ENCODE measurements at places on chromosomes 7 and 10.

DNA sequence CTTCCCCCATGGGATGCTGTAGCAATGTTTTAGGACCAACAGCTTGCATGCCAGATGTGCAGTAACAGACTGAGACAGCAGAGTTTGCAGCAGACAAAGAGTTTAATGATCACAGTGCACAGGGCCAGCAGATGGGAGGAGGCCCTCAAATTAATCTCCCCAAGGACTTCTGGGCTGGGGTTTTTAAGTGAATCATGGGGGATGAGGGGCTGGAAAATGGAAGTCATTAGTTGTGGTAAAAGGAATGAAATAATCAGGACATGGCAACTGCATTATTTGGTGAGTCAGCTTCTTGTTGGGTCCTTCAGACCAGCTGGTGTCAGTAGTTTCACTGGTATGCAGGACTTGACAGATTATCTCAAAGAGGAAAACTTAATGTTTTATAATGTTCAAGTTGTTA is 12.6 kb upstream of the NRBF2 start:
- no peak for DNase-seq

- DNase-seq, result no peak
Measured at GRCh38 chr7:151249034-151249731, 689 bp upstream of the SMARCD3 start.

GRCh38 chr10:10385831-10386230 is 631.8 kb upstream of the CELF2 start:
- no peak for DNase-seq

DNA sequence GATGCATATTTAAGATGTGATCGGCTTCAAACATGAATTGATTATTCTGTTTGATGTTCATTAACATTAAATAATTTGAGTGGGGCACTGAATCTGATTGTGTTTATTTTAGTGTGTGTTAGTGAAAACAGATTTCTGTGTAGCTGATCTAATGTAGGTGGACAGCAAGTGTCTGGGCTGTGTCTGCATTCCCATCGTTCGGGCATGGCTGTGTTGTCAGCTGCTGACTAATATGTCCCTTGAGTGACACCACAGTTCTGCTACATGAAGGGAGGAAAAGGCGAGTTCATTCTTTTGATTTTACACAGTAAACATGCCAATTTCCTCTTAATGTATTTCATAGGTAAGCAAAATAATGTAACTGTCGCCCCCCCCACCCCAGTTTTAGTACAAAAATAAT is 203.0 kb downstream of the CNTNAP2 start:
- DNase-seq, result no peak

DNA sequence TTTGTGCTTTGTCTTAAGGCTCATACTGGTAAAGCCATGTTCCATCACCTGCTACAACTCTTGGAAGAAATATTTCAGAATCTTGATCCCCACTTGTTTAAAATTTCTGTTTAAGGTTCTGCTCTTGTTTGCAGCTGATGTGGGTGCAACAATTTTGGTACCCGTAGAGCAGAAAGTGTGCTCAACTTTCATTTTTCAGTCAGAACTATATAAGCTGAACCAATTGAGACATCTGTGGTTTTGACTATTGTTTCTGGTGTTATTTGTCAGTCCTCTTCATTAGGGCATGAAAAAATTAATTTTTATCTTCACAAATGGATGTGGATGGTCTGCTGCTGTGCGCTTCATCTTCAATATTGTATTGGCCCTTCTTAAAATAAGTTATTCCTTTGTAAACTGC is 10.9 kb downstream of the MGAM start:
- no peak for DNase-seq

DNA sequence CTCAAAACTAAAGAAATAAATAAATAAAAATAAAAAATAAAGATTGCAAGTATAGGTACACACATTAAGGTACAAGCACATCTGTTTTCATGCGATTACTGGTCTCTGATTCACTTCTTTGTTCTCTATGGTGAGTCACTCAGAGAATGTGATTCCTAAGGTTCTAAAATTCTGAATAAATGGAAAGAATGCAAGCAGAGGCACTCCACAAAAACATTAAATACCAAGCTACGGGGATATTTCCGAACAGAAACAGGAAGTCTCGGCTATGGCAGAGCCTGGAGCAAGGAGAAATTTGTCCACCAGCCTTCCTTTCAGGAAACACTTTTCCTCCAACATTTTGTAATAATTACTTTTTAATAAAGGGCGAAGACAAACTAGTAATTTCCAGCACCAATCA is 1.4 kb downstream of the VOPP1 start:
- no peak for DNase-seq

GRCh38 chr10:7856678-7857077 is 38.4 kb downstream of the TAF3 start:
- DNase-seq, result no peak

- DNase-seq, result no peak
Measured at GRCh38 chr10:132660385-132660784, 122.8 kb downstream of the INPP5A start.

DNA sequence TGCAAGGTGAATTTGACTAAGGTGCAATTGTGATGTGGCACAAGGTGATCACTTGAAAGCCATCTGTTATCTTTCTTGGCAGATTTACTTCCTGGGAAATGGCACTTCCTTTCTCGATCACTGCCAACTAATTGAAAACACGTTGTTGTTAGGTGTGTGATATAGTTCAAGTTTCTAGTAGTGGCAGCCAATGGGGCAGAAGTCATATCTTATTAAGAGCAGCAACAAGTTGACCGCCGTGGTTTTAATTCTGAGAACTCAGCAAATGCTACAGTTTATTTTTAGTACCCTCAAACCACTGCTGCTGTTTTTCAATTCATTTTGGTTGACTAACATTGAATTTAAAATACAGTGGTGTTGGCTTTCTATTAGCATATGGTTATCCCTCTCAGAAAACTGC is 1.6 kb downstream of the CHN2 start:
- DNase-seq, result peak; percentile 22

- DNase-seq, result no peak
Measured at GRCh38 chr10:60578217-60578616, 188.5 kb upstream of the ANK3 start.

DNA sequence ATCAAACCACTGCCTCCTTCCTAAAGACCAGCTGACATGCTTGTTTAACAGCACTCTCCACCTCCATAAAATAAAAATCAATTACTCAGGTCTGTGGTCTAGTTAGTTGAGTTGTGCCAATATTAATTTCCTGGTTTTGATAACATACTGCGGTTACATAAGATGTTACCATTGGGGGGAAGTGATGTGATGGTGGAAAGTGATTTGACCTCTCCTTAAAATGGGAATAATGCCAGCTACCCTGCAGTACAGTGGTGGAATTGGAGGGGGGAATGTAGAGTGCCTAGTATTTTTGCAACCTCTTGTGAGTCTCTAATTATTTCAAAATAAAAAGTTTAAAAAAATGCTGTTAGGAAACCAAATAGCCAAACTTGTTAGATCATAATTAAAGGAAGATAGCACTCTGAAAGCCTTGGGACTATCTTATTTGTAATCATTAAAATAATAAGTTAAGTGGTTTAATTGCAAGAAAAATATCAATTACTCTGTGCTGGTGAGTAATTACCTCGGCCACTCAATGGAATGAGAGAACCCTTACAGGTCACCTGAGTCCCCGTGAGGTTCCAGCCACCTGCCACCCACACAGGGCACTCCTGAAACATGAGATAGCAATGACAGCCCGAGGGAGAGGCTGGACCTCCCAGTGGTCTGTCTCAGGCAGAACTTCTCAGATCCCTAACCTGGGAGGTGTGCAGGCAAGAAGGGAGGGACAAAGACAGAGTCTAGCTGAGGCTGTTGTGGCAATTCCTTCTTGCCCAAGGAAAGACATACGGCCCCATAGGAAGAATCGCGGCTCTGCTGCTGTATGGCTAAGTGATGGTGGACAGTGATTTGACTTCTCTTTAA is 94.1 kb downstream of the SH3PXD2A start:
- DNase-seq, result no peak

- no peak for DNase-seq
Measured at GRCh38 chr7:73983437-73984164, 44.4 kb upstream of the ELN start.

DNA sequence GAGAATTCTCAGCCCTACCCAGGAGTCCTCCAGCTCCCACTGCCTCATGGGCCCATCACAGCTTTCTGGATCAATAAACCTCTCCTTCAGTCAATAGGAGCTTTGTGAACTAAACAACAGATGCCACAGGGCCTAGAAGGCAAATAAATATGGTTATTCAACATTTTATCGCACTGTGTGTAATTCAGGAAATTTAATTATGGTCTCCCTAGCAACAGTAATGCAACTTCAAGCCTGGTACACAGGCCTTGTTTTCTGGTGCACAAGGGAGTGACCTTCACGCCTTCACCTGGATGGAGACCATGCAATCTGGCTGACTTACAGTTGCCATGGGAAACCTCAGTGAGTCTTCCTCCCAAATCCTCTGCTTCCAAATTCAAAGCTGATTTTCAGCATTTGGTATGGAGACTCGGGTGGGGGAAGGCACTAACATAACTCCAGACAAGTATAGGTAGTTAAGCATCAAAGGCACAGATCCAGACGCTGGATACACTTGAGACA is 441.0 kb upstream of the NPVF start:
- DNase-seq, result no peak

GRCh38 chr10:72850861-72851260 is 42.7 kb upstream of the OIT3 start:
- no peak for DNase-seq

DNA sequence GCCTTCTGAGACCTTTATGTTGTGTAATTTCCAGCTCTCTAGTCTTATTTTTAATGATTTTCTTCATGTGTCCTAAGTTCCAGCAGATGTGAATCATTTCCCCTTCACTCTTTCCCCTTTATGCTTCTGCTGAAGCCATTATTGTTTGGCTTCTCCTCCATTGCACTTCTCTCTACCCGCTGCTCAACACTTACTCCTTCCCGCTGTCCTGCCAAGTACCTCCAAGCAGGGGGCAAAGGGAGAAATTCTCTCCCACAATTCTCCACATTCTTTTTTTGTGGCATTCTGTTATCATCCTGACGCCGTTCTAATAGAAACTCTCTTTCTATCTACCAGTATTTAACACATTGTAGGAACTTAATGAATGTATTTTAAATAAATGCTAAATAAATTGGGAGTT is 388.9 kb upstream of the TPK1 start:
- no peak for DNase-seq

DNA sequence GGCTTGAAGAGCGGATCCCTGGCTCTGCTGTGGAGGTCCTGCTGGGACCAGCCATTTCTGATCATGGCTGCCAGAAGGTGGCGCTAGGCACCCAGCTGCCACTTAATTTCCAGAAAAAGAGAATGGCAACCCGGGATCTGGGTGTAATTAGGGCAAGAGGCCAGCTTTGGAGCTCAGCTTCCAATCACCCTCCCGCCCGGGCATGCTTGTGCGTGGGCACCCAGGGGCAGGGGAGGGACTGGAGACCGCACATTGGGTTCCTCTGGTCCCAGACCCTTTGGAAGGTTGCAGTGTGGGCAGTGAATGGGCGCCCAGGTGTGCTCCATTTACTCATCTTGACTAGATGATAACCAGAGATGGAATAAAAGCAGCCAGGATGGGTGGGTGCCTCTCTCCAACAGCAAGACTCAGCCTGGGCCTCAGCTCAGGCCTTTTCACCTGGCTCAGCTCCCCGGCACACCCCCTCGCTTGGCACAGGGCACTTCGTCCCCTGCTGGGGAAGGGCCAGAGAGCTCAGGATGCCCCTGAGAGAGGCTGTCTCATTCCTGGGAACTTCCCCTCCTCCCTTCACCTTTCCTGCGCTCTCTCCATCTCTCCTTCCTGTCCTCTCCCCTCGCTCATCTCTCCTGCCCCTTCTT is 14.7 kb downstream of the FAM241B start:
- no peak for DNase-seq

DNA sequence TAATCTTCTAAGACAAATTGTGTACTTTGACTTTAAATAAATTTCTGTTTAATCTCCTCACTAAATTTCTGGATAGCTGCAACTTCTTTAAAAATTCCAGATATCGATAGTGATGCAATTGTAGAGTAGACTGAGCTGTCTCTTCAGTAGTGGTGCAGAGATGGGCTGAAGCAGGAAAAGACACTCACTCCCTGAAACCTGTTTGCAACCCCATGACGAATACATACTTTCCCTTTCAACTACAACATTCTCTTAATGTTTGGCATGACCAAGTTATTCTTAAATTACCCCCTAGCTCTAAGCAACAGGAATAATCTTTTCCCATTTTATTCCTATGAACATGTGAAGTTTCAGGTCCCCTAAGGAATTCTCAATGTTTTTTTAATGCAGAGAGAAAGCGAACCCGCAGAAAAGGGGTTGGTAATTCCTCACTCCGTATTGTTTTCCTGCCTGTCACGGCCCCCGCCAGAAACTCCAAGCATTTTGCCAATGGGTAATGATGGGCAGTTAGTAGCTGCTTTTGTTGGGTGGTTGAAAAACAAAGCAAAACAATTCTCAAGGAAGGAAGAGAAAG is 1.3 kb downstream of the THSD7A start:
- DNase-seq, result no peak

DNA sequence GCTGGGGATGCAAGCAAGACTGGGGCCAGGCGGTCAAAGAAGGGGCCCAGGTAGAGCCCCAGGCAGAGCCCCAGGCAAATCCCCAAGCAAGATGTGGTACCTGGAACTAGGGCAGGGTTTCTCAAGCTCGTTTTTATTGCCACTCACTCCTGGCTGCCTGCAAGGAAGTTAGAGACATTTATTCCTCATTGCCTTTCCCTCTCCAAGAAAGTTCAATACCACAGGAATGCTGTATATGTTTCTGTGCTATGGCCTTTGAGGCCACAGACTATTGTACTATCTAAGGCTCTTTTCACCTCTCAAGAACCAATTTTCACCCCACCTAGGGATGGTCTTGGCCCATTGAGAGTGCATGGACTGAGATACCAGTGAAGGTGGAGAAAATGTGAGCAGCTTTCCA is 71.3 kb downstream of the TACC2 start:
- DNase-seq, result no peak

DNA sequence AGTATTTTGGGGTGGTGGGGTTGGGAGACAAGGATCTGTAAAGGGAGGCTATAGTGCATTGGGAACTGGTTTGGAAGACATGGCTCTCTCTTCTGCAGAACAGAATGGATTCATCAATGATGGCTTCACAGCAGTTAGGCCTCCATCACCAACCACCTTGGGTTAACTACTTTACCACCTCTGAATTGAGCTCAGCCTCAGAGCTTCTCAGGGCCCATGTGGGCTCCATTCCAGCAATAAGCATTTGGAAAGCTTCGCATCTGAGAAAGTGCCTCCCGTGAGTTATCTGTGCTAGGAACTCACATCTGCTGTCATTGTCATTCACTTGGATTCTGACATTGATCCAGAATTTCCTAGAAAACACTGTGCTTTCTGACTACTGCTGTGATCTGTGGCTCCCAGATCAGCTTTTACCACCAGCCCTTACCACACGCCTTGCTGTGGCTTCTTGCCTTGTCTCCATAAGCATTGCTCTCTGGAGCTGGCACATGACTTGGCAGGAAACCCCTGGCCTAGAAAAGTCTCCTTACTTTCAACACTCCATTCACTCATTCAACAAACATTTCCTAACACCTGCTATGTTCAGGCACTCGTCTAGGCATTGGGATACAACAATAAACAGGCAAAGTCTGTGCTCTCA is 70.7 kb upstream of the ADO start:
- DNase-seq, result no peak
